Activated CD4-positive, alpha-beta T cell treated with anti-CD3 and anti-CD28 coated beads for 4 hours (primary cell): ENCODE measurements at places on chromosomes 2 and 18.

DNA sequence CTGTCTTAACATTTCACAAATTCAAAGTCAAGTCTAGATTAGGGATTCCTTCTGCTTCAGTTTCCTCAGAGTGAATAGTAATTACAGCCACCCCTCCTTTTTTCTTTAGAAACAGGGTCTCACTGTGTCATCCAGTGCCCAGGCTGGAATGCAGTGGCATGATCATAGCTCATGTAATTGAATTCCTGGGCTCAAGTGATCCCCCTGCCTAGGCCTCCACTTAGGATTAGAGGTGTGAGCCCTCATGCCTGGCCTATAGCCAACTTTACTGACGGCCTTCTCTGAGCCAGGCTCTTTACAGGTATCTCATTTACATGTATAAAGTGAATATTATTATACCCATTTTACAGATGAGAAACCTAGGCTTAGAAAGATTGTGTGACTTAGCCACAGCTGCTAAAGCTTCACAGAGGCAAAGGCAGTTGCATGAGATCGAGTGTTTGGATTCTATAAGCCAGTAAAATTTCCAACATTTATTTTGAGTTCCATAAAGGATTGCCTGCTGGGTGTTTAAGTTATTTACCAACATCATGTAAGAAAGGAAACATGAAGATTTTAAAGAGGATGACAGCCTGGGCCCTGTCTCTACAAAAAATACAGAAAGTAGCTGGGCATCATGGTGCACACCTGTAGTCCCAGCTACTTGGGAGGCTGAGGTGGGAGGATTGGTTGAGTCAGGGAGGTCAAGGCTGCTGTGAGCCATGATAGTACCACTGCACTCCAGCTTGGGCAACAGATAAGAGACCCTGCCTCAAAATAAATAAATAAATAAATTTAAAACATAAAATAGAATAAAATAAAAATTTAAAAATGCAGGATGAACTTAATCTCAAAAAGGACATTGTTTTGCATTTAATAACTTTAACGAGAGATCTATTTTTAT is 1.8 kb downstream of the ENOSF1 start:
- DNase-seq = no peak

GRCh38 chr2:133345638-133346037 is 222.6 kb downstream of the NCKAP5 start:
- DNase-seq = no peak

DNA sequence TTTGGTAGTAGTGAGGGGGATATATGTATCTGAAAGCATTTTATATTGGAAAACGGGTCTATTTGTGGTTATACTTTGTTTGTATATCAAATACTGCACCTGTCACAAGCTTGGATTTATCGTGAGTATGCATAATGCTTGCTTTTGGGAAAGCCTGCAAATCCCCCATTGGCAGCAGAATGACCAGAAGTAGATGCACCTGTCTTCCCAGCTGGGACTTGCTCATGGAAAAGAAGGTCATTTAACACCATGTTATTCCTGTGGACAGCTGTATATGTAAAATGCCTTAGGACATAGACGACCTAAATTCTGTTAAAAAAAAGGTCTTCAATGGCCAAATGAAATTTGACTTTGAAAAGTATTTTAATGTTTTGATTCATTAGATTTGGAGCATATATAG is 599.4 kb downstream of the XIRP2 start:
- no peak for DNase-seq

DNA sequence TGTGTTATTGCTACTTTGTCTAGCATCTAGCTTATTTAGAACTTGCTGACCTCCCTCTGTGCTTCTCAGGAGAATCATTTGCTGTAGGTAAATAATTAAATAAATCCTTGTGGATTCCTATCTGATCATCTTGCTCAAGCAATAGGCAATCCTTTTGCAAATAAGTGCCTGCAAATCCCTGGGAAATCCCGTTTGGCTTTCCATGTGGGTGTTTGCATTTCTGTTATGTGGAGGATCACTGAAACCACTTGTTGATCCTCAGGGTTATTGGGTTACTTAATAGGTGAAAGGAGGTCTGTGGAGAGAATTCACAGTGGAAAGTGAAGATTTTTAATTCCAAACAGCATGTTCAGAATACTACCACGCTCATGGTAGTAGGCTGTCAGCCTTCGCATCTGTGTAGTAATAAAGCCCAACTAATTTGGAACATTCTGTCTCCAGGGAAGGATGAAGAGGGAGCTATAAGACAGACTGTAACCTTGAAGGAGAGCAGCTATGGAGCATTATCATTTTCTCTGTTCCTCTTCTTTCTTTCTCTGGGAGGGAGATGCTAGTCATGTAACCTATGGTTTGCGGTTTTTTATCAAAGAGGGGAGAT is 72.5 kb downstream of the GULP1 start:
- no peak for DNase-seq

DNA sequence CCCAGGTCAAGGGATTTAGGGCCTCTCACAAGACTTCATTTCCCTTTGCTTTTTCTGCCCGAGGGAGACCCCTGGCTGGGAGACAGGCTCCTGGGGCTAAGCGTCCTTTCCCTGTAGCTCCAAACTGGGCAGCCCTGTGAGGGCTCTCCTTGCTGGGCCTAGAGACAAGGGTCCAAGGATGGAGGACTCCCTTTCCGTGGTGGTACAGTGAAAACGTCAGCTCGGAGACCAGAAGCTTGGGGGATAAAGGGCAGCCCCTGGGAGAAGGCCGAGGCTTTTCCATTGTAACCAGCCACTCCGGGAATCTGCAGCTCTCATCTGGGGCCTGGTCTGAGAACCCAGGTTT is 2.3 kb downstream of the SIX2 start:
- DNase-seq = no peak

DNA sequence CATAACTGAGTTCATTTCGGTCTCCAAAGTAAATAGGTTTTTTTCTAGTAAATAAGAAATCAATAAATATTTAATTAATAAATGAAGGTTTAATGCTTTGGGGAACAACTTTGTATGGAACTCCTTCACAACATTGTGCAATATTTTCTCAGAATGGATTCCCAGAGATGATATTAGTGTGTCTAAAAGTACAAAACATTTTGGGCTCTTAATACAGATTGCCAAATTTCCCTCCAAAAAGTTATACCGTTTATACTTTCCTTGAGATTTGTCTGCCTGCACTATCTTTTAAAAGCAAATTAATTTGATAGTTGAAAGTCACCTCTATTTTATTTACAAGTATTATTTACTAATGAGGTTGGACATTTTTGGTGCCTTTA is 151.8 kb downstream of the FAM161A start:
- no peak for DNase-seq

GRCh38 chr2:15042801-15043217 is 410.3 kb downstream of the LRATD1 start:
- DNase-seq = no peak
